ENCODE measurements at places on chromosomes 4 and X. TPM values are rescaled to one million over a fixed set of nuclear protein-coding genes. Genes with fewer than 3 reads are reported as not detected.

The BEND4 gene
- polyA plus RNA-seq: not detected

The PRR32 gene
- not detected for polyA plus RNA-seq

The NPY5R gene
- polyA plus RNA-seq: not detected

- DNase-seq: no peak
Measured at GRCh38 chr4:15078682-15079642, 76.7 kb downstream of the CPEB2 start.

- no peak for DNase-seq
Measured at GRCh38 chr4:2363056-2363721, 55.3 kb downstream of the ZFYVE28 start.

DNA sequence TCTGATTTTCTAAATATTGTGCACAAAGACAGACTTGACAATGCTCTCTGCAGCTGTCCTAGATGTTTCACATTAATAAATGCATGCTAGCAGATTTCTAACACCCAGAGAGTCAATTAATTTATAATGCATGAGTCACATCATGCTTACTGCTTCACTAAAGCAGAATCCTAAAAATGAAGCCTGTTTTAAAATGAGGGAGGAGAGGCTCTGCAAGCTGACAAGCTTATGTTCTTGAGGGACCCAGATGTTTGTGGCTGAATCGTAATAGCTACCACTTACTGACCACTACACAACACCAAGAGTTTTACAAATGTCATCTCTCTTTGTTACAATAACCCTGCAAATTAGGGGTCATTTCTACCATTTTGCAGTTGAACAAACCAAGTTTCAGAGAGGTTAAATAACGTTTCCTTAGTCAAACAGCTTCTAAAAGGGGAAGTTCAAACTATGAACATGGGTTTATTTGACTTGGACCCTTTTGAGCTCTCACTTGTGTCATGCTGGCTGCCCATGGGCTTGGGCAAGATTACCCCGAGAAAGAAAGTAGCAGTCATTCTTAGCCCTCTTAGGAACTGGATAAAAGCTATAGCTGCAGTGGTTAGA is 262.7 kb upstream of the ETNPPL start:
- no peak for DNase-seq

Measured in keratinocyte (primary cell).